Cortex of kidney (tissue), 1 donor: ENCODE measurements at places on chromosomes 1 and 21.

- no peak for DNase-seq
Observed at GRCh38 chr1:88237058-88237457, 447.0 kb upstream of the PKN2 start.

GRCh38 chr21:44065428-44065827 is 41.8 kb upstream of the PWP2 start:
- DNase-seq = no peak

DNA sequence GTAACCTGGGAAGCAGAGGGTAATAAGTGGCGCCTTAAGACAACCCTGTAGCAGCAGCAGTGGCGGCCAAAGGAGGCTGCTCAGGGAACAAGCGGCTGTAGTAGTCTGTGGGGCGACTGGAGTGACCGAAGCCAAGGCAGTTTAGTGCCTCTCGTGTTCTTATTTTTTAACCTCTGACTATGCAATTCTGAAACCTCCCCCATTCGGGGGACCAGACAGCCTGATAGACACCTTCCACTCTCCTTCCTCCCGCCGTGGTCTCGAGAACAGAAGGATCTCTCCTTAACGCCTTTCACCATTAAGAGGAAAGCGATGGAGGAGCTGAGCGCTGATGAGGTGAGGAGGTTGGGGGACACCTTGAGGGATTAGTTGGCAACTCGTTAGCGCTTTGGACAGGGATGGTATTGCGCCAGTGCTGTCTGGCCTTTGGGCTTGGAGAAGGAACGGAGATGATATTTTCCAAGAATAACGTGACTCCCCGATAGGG is 644 bp downstream of the UBE4B start:
- no peak for DNase-seq

GRCh38 chr1:153439273-153439672 is 21.2 kb downstream of the S100A7 start:
- DNase-seq = no peak

GRCh38 chr21:34223376-34223775 is 140.4 kb upstream of the KCNE2 start:
- no peak for DNase-seq

DNA sequence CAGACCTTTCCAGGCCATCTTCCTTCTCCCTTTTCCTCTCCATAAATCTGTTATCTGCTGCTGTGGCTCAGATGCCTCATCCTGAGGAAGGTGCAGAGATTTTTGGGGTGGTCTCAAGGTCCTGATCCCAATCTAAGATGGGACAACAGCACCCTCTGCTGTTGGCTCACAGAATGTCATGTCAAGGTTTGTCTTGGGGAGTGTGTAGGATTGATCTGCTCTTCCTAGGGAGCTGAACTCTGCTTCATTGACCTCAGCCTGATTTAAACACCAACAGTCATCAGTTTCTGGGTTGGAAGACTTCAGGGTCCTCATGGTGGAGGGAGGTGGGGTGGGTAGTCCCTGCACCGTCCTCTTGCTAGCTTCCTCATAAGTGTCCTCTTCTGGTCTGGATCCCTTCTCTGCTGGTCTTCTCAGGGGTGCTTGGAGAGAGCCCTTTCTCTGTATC is 62.8 kb upstream of the LAX1 start:
- no peak for DNase-seq

- no peak for DNase-seq
Observed at GRCh38 chr1:203512848-203513584, 19.1 kb downstream of the OPTC start.

- no peak for DNase-seq
Observed at GRCh38 chr1:20472860-20473711, 12.9 kb downstream of the CAMK2N1 start.

DNA sequence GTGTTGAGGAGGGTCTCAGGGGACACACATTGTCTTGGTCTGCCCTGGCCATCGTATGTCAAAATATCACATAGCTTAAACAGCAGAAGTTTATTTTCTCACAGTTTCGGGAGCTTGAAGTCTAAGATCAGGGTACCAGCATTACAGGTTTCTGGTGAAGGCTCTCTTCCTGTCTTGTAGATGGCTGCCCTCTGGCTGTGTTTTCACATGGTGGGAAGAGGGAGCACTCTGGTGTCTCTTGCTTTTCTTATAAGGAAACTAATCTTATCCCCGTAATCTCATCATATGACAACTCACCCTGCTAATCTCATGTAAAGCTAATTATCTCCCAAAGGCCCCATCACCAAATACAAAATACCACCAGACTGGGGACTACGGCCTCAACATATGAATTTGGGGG is 246.9 kb upstream of the ST6GALNAC5 start:
- DNase-seq = no peak

- DNase-seq = no peak
Observed at GRCh38 chr1:209062863-209063262, 520.7 kb upstream of the CAMK1G start.

DNA sequence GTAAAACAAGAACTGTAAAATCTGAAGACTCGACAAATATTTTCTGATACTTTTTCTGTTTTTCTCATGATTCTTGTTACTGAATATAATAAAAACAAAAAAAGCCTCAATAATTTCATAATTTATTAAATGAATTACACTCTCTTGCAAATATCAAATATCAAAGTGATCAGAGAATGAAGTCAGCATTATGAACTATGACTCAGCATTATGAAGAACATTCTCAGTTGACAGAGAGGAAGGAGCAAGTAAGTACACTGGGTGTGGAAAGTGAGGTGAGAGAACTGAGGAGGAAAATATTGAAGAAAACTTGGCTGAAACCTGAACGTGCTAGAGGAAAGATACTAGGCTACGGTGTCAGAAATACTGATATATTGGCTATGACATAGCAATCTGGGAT is 529.5 kb downstream of the KCNT2 start:
- no peak for DNase-seq

GRCh38 chr1:214441119-214441518 is 110.3 kb downstream of the PTPN14 start:
- DNase-seq = no peak

GRCh38 chr1:209630383-209631225 is 21.6 kb downstream of the LAMB3 start:
- no peak for DNase-seq
